ENCODE measurements at places on chromosomes 2 and 18.

GRCh38 chr2:46913471-46914381, 1.9 kb downstream of the MCFD2 start:
- DNase-seq, result no peak

DNA sequence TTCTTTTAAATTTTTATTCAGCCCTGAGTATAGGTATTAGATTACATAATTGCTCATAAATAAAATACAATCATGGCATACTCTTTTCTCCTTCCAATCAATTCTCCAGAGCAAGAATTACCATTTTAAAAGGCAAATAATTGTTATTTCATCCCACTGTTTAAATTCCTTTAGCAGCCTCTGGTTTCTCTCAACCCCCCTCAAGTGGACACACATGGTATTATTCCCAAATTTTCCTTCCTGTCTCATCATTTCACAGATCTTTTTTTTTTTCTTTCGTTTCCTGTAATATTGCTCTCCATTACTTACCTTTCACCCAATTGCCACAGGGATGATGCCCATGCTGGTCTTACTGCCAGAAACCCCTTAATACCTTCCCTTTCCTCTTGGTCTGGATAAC, 385.2 kb downstream of the RIT2 start:
- DNase-seq, result no peak

- DNase-seq, result no peak
Measured at GRCh38 chr2:50345701-50346591, 686.0 kb downstream of the NRXN1 start.

- DNase-seq, result no peak
Measured at GRCh38 chr2:119549241-119549640, 5.0 kb downstream of the CFAP221 start.

DNA sequence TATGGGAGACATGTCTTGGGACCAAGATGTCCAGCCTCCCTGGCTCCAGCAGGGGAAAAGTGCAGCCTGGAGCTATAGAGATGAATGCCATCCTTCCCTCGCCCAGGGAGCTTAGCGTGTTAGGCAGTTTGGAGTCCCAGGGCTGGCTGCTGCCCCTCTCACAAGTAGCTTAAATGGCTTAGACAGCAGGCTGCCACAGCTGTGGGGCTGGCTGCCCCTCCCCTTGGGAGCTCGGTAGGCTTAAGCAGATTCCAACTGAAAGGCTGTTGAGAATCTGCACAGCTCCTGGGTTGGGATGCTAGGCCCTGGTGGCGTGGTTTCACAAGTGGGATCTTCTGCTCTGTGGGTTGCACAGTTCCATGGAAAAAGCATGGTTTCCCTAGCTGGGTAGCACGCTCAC, 940.5 kb upstream of the DDX18 start:
- no peak for DNase-seq

DNA sequence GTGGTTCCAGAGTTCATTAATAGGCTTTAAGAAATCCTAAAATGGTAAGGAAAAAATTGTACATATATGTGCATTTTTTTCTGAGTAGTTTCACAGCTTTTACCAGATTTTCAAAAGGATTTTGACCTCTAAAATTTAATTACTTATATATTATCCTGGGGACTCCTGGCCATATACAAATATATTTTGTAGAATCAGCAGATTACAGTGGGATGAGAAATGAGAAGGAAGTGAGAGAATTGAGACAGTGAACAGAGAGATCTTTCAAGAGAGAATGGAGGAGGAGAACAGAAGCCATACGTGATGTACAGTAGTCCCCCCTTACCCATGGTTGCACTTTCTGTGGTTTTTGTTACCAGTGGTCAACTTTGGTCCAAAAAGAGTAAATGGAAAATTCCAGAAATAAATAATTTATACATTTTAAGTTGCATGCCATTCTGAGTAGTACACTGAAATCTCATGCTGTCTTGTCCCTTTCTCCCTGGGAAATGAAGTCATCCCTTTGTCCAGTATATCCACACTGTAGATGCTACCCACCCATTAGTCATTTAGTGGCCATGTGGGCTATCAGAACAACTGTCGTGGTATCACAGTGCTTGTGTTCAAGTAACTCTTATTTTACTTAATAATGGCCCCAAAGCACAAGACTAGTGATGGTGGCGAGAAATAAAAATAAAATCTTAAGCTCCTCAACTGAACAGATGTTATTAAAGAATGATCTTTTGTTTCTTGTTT, 130.4 kb upstream of the MYO3B start:
- DNase-seq, result no peak

GRCh38 chr18:30406728-30407127, 635.8 kb downstream of the DSC3 start:
- no peak for DNase-seq

- DNase-seq, result no peak
Measured at GRCh38 chr2:197360744-197361156, 50.2 kb upstream of the ANKRD44 start.

GRCh38 chr18:2848247-2849246, 1.7 kb downstream of the EMILIN2 start:
- no peak for DNase-seq

DNA sequence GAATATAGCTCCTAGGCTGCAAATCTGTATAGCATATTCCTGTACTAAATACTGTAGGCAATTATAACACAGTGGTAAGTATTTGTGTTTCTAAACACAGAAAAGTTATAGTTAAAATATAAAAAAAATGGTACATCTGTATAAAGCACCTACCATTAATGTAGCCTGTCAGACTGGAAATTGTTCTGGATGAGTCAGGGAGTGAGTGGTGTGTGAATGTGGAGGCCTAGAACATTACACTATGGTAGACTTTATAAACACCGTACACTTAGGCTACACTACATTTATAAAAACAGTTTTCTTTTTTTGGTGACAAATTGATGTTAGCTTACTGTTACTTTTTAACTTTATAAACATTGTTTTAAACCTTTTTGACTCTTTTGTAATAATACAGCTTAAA, 226.3 kb downstream of the CCDC85A start:
- no peak for DNase-seq

DNA sequence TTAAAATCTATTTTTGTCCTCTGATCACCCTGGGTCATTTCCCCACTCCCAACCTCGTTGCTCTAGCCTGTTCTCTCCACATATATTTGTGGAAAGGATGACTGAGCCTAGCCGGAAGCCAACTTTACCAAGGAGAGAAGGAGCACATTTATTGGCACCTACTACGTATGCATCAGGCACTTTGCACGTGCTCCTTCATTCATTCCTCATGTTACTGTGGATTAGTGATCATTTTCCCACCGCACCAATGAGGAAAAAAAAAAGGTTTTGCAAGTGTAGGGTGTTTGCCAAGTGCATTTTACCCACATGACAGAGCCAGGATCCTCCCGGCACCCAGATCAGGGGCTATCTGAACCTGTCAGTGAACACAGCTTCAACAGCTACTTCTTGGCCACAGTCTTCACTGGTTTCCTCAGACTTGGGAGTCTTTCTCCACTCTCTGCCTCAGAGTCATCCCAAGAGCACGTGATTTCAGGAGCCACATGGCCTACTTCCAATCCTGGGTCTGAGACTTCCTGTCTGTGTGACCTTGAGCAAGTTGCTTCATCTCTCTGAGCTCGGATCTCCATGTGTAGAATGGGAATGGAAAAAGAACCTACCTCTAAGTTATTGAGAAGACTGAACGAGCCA, 1.9 kb upstream of the C1QL2 start:
- DNase-seq, result no peak

DNA sequence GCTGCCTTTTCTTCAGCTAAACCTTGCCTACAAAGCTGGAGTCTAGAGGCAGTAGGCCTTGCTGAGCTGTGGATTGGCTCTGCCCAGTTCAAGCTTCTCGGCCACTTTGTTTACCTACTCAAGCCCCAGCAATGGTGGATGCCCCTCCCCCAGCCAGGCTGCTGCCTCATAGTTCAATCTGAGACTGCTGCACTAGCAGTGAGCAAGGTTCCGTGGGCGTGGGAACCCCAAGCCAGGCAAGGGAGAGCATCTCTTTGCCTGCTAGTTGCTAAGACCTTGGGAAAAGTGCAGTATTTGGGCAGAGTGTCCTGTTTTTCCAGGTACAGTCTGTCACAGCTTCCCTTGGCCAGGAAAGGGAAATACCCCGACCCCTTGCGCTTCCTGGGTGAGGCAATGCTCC, 68.9 kb downstream of the VAPA start:
- no peak for DNase-seq

- no peak for DNase-seq
Measured at GRCh38 chr2:120330946-120331822, 14.8 kb upstream of the INHBB start.

DNA sequence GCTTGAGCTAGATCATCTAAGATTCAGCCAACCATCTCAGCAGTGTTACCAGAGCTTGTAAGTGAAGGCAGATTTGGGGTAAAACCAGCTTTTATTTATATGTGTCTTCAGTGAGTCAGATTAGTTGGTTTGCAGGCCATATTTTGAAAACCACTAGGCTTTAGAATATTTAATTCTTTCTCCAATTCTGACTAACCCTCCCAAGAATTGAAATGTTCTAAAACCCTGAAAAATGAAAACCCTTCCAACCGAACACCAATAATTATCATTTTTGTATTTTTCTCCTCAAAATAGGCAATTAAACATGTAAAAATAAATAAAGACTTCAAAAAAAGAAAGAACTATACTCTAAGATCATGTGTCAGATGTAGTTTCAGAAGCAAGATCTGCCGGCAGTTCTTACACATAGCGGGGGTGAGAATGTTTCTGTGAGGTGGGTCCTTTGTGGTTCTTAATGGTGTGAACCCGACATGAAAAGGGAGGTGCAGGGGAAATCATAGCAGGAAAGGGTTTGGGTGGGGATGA, 14.2 kb downstream of the PLEK start:
- no peak for DNase-seq

GRCh38 chr2:19763731-19764130, 138.1 kb downstream of the TTC32 start:
- DNase-seq, result no peak

- DNase-seq, result no peak
Measured at GRCh38 chr2:229849073-229849472, 72.7 kb downstream of the TRIP12 start.

DNA sequence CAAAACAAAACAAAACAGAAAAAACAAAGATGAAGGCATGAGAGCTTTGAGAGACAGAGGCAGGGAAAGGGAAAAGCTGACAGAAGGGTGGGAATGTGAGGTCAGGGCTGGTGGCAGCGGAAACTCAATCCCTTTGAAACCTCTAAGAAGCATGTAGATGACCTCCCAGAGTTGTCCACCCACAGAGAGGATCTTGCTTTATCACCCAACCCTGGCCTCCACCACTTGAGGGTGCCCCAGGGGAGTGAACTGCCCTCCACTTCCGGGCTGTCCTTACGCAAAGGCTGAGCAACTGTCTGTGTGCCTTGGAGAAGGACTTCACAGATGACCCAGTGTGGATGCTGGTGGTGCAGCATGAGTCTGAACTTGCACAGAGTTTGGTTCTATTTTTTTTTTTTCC, 26.7 kb downstream of the PDCL3 start:
- DNase-seq, result no peak

All from stimulated activated CD4-positive, alpha-beta T cell treated with anti-CD3 and anti-CD28 coated beads, Interleukin-4, amount 100 ng/mL, for 4 hours (primary cell).